Caki2 (cell line): ENCODE measurements at places on chromosomes 16 and 17. TPM values are rescaled to one million over a fixed set of nuclear protein-coding genes. Genes with fewer than 3 reads are reported as not detected.

GRCh38 chr16:30967795-30968194 is 10.2 kb downstream of the SETD1A start:
- DNase-seq = no peak

Gene PAGR1
- total RNA-seq = 117 and 122 TPM in 2 replicates

Gene CDH1
- 0.03 TPM in 1 of 2 replicates, not detected in the other for total RNA-seq

- no peak for DNase-seq
These were observed 63.9 kb downstream of the SHISA9 start for GRCh38 chr16:12965274-12965804.

Gene CMTM4
- 14.3 and 16.2 TPM in 2 replicates for total RNA-seq

GRCh38 chr16:86392436-86393152 is 117.7 kb upstream of the FOXF1 start:
- DNase-seq = peak; percentile 27
